Fibroblast of the conjunctiva (primary cell): ENCODE measurements at places on chromosomes 13 and 19.
A peak's percentile ranks its signal among the peaks of the same experiment; 100 is the strongest.

- DNase-seq = no peak
These were observed 104.3 kb downstream of the KCNRG start for GRCh38 chr13:50119591-50119990.

- no peak for DNase-seq
These were observed 8.3 kb upstream of the PNMA8B start for GRCh38 chr19:46503848-46504453.

GRCh38 chr19:45439190-45439568, 15.5 kb upstream of the ERCC1 start:
- DNase-seq = no peak

DNA sequence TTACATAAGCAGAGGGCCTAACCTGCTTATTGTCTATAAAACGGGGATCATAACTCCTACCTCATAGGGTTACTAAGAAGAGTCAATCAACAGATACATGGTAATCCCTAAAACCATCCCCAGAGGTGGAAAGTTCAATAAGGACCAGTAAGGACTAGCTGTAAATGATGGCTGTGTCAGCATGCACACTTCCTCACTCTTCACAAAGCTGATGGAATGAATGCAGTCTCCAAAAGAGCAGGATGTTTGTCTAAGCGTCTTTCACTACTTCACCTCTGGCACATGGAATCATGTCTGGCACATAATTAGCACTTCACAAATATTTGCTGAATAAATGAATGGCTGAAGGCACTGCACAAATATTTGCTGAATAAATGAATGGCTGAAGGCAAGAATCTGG, 134.2 kb downstream of the MIPEP start:
- no peak for DNase-seq

GRCh38 chr13:100560498-100561157, 28.0 kb downstream of the GGACT start:
- DNase-seq = no peak

DNA sequence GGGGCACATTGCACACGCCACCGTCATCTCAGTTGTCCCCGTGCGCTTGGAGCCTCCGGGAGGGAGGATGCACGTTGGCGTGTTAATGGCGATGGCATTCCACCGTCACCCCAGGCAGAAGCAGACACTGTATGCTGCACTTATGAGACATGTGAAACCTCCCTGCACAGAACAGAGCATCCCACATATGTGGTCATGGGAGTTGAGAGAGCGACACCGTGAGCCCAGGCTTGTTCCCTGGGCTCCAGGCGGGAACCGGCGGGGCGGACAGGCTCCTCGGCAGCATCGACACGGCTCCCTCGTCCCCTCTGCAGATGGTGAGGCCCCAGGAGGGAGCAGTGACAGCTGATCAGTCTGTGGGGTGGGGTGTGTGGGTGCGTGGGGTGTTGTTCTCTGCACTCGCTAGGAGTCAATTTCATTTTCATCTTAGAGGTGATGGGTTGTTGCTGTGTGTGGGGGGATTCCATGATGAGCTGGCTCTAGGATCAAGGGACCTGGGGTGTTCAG, 40.4 kb downstream of the CRTC1 start:
- no peak for DNase-seq

- DNase-seq = no peak
These were observed 85.3 kb downstream of the COG6 start for GRCh38 chr13:39740761-39741160.

DNA sequence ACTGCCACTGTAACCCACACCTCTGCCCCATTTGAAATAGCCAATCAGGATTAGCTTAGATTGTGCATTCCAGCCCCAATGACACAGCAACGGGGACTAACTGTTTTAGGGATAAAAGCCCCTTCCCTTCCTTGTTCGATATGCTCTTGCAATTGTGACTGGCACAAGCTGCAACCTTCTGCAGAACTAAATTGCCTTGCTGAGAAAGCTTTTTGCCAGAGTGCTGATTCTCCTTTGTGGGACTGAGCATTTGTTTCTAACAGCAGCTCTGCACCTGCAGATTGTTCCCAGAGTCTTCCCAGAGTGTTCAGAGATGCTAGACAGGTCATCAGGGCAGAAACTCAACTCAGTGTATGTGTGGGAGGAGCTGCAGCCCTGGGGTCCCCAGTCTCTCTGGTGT, 115.8 kb downstream of the ZNF675 start:
- DNase-seq = no peak

DNA sequence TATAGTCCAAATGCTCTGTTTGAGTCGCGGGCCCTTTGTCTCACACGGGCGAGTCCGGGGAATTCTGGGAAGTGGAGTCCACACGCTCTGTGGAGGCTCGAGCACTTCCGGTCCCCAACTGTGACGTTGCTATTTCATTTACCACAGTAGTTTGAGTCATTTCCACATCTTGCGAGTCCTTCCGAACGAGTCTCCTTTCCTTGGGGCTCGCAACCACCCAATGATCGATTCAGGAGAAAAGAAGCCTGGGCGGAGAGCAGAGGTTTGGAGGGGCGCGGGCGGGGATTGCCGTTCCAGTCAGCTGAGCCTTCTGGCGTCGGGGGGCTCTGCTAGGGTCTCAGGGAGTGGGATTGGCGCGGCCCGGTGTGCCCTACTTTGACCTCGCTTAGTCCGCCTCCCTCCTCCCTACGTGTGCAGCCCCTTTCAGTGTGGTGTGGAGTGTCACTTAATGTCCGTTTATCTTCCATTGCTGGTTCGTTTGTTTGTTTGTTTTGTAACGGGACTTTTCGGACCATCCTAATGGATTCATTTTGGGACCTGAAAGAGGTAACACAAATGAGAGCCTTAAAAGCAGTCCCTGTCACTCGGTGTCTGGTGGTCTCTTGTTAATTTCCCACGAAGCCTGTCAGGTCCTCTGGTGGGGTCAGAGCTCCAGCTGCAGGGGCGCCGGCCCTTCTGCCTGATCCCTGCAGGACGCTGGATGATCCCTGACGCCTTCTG, at the start of gene ZNF222:
TSS of gene ZNF222 (plus strand) at position 163 of the 720 bp plus-strand sequence. CDS start at position 221, 58 bp downstream.
- peak; percentile 76 for DNase-seq

DNA sequence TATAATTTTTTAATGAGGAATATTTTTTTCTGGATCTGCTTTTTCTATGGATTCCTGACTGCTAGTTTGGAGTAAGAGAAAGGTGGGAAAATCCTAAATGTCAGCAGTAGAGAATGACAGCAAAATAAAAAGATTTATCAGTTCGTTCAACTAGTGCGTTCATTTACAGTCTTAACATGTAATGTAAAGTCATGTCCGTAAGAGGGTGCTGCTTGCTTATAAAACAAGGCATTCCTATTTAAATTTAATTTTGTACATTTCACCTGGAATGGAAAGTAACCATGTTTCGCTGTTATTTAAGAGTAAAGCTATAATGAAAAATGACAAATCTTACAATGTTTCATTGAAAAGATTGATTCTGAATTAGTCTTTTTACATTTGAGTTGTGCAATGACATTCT, 76.6 kb downstream of the ZMYM2 start:
- no peak for DNase-seq

GRCh38 chr19:4713384-4713951, 10.2 kb downstream of the DPP9 start:
- DNase-seq = peak; percentile 89

- DNase-seq = peak; percentile 59
These were observed 7.8 kb upstream of the LYPD5 start for GRCh38 chr19:43809762-43810696.

DNA sequence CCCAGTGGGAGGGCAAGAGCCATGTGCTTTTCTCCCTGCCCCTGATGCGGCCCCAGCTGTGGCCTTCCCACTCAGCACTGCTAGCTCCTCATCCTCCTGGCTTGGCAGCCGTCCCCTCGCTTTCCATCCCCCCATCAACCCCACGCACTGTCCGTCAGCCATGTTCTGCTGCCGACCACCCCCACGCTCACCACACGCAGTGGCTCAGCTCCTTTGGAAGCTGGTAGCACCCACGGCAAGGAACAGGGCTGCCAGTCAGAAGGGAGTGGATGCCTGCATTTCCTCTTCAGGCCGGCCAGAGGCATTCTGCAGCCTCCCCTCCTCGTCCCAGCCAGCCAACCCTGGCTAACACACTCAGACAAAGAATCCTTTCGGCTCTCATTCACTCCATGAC, 6.3 kb downstream of the CALM3 start:
- no peak for DNase-seq

DNA sequence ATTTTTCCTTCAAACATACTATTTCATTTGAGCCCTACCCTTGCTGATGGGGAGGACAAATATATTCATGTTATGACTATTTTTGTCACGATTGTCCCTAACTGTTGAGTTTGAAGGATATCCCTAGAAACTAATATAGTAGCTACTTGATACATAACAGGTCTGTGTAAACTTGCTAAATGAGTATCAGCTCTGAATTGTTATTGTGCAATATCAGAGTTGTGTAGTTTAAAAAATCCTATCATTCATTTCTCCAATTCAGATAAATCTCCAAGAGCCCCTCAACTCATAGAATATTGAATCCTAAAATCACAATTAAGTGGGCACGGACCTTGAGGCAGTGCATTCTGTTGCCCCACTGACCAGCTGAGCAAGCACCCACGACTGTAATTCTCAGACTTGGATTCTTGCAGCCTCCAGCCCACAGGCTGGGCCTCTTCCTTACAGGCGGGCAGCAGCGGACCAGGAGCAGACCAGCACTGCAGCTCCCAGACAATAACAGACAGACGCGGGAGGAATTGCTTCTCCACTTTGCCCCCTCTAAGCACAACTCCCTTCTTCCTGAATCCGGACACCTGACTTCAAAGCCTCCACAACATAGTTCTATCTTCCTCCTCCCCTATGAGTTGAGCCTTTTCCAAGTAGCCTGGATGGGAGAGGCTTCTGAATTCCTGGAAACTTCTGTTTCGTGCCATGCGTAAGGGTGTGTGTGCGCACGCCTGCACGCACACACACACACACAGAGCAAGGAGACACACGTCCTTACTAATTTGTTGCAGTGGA, 337.6 kb upstream of the ARGLU1 start:
- no peak for DNase-seq

DNA sequence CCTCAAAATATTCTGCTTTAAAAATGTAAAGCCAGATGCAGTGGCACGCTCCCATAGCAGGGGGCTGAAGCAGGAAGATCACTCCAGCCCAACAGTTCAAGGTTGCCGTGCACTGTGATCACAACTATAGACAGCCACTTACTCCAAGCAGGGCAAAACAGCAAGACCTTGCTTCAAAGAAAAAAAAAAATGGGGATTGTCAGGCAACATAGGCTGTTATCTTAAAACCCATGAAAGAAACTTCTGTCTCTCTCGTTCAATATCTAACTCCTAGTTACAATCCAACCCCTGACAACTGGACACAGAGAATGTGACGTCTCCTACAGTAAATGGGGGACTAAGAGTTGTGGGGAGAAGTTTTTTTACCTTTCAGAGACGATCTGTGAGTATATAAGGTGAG, 17.4 kb downstream of the ELF1 start:
- DNase-seq = no peak

- no peak for DNase-seq
These were observed 308.1 kb downstream of the COG6 start for GRCh38 chr13:39963612-39964011.

DNA sequence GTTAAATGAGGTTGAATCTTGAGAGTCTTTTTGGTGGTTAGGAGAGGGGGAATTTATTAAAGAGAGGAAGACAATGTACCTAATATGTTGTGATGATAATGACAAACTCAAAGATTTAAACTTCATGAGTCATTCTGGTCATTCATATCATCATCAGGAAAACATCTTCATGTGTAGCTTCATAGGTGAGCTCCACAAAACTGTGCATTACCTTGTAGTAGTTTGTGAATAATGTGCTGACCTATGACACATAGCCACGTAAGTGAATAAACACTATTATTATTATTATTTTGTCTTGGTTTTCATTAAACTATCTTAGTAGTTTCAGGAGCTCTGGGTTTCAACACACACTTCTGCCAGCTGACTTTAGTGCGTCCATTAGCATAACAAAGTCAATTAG, 997 bp upstream of the GPC6 start:
- no peak for DNase-seq

GRCh38 chr13:56561327-56561726, 579.4 kb upstream of the PRR20A start:
- DNase-seq = no peak

DNA sequence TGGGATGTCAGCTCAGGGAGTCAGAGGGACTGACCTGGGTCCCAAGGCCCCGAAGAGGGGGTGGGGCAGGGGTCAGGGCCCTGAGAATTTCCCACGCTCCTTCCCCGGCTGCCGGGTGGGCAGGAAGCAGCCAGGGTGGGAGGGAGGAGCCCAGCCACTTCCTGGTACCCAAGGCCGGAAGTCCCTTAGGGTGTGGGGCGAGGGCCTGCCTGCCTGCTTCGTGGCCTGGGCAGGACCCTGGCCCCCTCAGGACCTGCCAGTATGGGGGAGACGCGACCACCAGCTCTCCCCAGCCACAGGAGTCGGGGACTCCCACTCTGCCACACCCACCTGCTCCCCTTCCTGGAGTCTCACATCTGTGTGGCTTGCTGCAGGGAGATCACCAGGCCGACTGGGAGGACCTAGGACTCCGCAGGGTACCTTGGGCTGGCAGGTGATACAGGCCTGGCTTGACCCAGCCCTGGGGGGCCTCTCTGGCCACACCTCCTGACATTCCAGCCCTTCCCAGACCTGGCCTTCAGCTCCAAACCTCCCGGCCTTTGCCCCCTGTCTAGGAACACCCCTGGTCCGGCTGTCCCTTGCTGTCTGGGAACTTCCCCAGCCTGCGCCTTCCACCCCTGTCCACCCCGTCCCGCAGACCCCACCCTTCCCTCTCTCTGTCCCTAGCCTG, 9.8 kb upstream of the CIRBP start:
- no peak for DNase-seq

- peak; percentile 67 for DNase-seq
These were observed 516.2 kb downstream of the MYO16 start for GRCh38 chr13:109145631-109146030.

DNA sequence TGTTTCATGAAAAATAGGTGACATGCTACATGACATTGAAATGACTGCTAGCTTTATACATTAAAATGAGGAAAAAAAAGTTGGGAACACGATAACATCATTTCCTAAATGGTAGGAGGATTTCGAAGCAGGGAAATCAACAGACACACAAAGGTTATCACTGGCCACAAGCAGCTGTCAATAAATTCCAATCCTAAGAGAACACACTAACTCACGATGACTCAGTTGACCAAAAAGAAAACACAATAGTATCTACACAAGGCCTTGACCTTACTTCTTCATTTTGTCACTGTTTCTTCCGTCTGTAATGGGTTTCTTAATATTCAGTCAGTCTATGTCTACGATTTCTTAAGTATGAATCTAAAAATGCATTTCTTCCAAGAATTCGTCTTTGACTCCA, 36.5 kb downstream of the STARD13 start:
- DNase-seq = no peak

DNA sequence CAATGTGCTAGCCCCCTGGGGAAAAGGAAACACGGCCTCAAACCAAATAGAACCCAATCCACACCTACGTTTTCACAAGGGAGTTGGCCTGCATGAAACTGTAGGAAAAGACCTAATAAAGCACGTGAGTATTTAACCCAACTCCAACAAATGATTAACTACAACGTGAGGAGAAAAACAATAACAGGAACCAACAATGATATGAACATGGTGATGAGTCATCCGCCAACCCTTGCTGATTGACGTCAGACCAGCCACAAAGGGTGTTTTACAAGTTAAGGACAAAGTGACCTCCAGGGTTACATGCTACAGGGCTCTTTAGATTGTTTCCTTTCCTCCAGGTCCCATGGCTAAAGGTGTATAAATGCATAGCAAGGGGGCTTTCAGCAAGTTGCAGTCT, 460.5 kb downstream of the COG6 start:
- peak; percentile 49 for DNase-seq
